ENCODE measurements at places on chromosomes 16 and 17.

GRCh38 chr16:68470461-68471150, 22.3 kb upstream of the SMPD3 start:
- DNase-seq, result peak; percentile 82

DNA sequence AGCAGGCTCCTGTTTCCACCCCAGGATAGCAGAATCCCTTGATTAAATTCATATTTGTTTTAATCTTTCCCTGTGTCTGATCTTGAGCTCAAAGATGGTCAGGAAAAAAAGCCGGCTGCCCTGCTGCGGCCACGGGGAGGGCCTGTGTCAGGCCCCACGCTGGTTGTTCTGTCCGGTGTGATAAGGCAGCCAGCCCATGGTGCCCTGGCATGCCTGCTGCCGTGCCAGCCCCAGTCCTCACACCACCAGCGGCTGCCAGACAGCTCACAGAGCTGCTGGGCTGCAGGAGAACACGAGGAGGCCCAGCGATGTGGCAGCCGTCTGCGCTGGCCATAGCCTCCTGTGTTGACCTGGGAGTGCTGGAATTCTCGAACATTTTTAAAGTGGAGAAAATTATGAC, 34.7 kb upstream of the BRD7 start:
- DNase-seq, result no peak

- DNase-seq, result peak; percentile 63
Observed at GRCh38 chr16:23148513-23149266, 562 bp downstream of the USP31 start.

GRCh38 chr16:51067352-51067751, 83.7 kb downstream of the SALL1 start:
- DNase-seq, result no peak

DNA sequence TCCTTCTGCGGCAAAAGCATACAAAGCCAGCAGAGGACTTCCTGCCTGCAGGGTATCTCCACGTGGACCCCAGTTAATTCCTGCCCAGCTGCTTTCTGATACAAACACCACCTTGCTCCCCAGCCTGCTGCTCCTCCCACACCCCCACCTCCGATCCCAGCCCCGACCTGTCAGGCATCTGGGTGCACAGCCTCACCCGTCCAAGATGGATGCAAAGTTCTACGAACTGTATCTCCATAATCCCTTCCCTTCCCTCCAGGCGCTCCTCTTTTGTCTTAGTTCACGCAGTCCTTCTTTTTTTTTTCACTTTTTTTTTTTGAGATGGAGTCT, 15.6 kb upstream of the FOXJ1 start:
- no peak for DNase-seq
